Activated CD8-positive, alpha-beta T cell treated with anti-CD3 and anti-CD28 coated beads for 36 hours (primary cell): ENCODE measurements at places on chromosomes 12 and 14. TPM values are rescaled to one million over a fixed set of nuclear protein-coding genes. Genes with fewer than 3 reads are reported as not detected.
A peak's percentile ranks its signal among the peaks of the same experiment; 100 is the strongest.

GRCh38 chr14:24204163-24205146, 1.0 kb upstream of the TSSK4 start:
- no peak for DNase-seq

The POLR3B gene
- 9.5 TPM for total RNA-seq

DNA sequence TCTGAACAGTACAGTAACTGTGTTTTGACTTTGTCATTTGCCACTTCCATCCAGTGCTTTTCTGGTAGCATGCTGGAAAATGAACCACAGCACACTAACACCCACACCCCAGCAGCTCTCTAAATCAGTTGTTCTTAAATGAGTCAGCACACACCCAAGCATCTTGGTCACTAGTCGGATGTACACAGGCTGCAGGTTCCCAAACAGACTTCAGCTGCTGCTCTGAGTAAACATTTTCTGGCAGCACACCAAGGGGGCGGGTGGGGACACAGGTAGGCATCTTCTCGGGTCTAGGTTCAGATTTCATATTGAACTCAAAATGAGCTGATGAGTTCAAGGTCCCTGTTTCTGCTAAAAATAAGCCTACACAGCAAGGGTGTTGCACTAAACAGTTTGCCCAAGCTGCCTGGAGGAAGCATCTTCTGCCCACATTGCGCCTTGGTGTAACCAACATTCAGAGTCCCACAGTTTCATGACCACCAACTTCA, 39.8 kb downstream of the IFNG start:
- DNase-seq = peak; percentile 86

GRCh38 chr14:49970474-49971147, 77.7 kb downstream of the ARF6 start:
- peak; percentile 28 for DNase-seq

The SERPINA6 gene
- not detected for total RNA-seq

GRCh38 chr12:103768467-103769123, 72.4 kb downstream of the NT5DC3 start:
- no peak for DNase-seq
